ENCODE measurements at places on chromosomes 3 and 15. TPM values are rescaled to one million over a fixed set of nuclear protein-coding genes. Genes with fewer than 3 reads are reported as not detected.

The JAGN1 gene
- polyA plus RNA-seq: 41.6 TPM

- H3K27ac ChIP-seq: no peak overlapping the region
- no peak overlapping the region for H3K4me3 ChIP-seq
- H3K36me3 ChIP-seq: no peaks in the 10 kb centered on the region
- DNase-seq: no peak
- H3K27me3 ChIP-seq: no peaks in the 10 kb centered on the region
- H3K4me1 ChIP-seq: peaks cover 14% of the 10 kb centered on the region
These were observed 3.6 kb downstream of the TAGLN3 start for GRCh38 chr3:112002096-112002971.

The PLCH1 gene
- polyA plus RNA-seq: 0.08 TPM

GRCh38 chr3:182914341-182914740 lies 66.0 kb downstream of the DCUN1D1 start:
- no peak for DNase-seq
- peaks cover 42% of the 10 kb centered on the region for H3K36me3 ChIP-seq
- no peak overlapping the region for H3K4me3 ChIP-seq
- H3K27me3 ChIP-seq: no peaks in the 10 kb centered on the region
- no peak overlapping the region for H3K27ac ChIP-seq

GRCh38 chr3:172629470-172629869 lies 81.4 kb downstream of the NCEH1 start:
- H3K27me3 ChIP-seq: no peaks in the 10 kb centered on the region
- 0 out of 2 replicates have a peak, but pooled peaks cover 7% of the 10 kb centered on the region for H3K4me1 ChIP-seq
- DNase-seq: no peak
- no peak overlapping the region for H3K4me3 ChIP-seq

DNA sequence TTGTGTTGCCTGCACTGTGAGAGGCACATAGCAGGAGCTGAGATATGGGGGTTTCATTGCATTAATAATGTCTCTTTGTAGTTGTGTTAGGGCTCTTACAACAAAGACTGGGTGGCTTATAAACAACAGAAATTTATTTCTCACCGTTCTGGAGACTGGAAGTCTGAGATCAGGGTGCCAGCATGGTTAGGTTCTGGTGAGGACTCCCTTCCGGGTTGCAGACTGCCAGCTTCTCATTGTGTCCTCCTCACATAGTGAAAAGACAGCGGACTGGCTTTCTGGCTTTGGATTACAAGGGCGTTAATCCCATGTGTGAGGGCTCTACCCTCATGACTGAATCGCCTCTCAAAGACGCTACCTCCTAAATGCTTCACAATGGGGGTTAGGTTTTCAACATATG lies 20.6 kb downstream of the TMEM108 start:
- H3K4me1 ChIP-seq: no peaks in the 10 kb centered on the region
- no peaks in the 10 kb centered on the region for H3K36me3 ChIP-seq

The TMEM158 gene
- 76.4 TPM for polyA plus RNA-seq

DNA sequence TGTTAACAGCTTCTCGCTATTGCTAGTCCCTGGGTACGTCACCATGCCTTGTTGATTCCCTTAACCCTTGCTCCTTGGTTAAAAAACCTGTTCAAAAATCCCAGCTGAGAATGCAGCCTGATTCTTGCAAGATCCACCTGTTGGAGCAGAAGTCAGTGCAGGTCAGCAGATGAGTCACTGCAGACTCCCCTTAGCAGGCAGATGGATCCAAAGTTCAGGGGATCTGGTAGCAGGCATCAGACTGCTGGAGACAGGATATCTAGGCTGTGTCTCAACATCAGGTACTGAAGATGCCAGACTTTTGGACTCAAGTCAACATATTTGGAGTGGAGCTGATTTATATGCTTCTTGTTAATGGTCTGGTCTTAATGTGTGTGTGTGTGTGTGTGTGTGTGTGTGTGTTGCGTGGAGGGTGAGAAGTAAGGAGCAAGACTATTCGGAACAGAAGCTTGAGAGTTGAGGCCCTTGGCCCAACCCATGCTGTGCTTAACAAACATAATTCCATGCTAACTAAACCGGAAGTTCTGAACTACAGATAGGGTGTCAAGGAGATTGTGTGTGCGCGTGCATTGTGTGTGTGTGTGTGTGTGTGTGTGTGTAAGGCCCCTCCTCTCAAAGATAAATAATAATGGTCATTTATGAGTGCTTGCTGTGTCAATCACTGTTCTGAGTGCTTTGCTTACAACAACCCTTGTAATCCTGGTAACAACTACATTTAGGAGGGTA lies 1.0 kb upstream of the C3orf52 start:
- no peaks in the 10 kb centered on the region for H3K36me3 ChIP-seq
- peaks cover 10% of the 10 kb centered on the region for H3K4me1 ChIP-seq
- no peak for DNase-seq
- H3K27me3 ChIP-seq: no peaks in the 10 kb centered on the region

- no peaks in the 10 kb centered on the region for H3K4me1 ChIP-seq
- DNase-seq: no peak
- H3K27ac ChIP-seq: no peak overlapping the region
- no peak overlapping the region for H3K4me3 ChIP-seq
These were observed 28.5 kb downstream of the TSPAN3 start for GRCh38 chr15:77042245-77042919.

All from SK-N-SH (cell line).